ENCODE measurements at places on chromosomes 7 and 10.

DNA sequence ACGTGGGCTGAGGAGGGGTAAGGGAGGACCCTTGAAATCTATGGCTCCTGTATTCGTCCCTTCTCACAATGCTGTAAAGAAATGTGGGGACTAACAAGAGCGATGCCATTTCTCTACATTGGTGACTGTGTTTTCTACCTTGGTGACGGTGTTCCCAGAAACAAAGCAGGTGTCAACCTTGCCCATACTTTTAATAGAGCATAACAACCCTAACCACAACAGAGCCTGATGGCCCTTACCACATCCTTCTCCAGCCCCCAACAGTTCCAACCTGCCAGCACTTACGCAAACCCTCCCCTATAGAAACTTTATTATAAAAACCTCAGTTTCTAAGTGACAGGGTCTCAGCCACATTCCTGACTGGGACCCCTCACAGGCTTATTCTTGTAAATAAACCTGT lies 28.2 kb upstream of the ADCYAP1R1 start:
- no peak for DNase-seq

DNA sequence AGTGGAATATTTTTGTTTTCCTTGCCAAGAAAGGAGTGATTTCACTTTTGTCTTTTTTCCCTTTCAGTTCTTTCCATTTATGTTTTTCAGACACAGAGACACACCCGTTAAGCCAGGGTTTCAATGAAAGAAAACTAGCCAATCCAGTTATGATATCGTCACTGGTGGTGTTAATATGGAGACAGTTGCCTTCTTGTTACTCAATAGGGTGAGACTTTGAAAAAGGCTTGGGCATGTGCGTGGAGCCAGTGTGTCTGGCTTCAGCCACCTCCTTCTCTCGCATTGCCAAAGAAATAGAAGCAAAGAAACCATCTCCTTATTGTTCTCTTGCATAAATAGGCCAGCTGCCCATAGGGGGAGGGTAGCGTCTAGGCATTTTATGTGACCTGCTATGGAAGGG lies 84.1 kb upstream of the DLX6 start:
- DNase-seq, result no peak

DNA sequence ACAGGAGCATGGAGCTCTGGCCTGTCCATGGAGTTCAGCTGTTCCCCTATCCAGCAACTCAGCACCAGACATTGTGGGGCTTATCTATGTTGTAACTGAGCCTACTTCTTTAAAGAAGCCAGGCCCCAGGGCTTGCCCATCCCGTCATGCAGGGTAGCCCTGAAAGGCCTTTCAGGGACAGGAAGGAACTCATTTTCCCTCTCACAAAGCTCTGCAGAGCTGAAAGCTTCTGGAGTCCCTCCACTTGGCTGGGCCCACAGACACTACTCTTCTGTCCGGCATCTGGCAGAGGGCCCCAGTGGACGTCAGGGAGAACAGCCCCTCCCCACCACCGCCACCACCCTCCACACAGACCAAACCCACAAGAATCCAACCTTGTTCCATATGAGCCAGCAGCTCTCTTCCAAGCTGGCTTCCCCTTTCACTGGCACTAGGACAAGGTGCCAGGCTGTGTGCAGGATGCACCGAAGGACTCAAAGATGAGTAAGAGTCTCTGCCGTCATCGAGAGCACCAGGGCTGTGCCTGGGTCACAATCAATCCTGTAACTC lies 33.1 kb downstream of the DENND2A start:
- no peak for DNase-seq

GRCh38 chr10:4725917-4726606 lies 99.9 kb upstream of the AKR1E2 start:
- DNase-seq, result peak; percentile 32

GRCh38 chr7:44727158-44727936 lies 21.3 kb upstream of the ZMIZ2 start:
- DNase-seq, result no peak

- no peak for DNase-seq
Observed at GRCh38 chr7:142862786-142863400, 8.0 kb downstream of the EPHB6 start.

GRCh38 chr7:7181519-7182155 lies 707 bp upstream of the C1GALT1 start:
- DNase-seq, result peak; percentile 38

All from T47D (cell line).